ENCODE measurements at places on chromosomes 16 and 17. TPM values are rescaled to one million over a fixed set of nuclear protein-coding genes. Genes with fewer than 3 reads are reported as not detected.

The MT1F gene
- 0.34 TPM for total RNA-seq

DNA sequence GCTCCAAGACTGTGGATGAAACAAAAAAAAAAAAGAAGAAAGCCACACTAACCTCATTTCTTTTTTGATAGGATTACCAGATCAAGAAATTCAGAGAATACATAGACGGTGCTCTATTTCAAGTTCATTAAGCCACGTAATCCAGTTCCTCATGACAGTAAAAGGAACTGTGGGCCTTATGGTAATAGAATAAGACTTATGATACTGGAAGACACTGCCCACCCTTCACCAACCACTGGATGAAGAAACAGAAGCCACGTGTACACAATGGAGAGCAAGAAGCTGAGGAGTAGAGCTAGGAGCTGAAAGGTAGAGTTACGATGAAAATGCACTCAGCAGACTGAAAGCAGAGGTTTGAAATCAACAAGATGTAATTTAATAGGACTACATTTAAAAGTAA, 11.2 kb downstream of the NCBP3 start:
- no peak for DNase-seq

DNA sequence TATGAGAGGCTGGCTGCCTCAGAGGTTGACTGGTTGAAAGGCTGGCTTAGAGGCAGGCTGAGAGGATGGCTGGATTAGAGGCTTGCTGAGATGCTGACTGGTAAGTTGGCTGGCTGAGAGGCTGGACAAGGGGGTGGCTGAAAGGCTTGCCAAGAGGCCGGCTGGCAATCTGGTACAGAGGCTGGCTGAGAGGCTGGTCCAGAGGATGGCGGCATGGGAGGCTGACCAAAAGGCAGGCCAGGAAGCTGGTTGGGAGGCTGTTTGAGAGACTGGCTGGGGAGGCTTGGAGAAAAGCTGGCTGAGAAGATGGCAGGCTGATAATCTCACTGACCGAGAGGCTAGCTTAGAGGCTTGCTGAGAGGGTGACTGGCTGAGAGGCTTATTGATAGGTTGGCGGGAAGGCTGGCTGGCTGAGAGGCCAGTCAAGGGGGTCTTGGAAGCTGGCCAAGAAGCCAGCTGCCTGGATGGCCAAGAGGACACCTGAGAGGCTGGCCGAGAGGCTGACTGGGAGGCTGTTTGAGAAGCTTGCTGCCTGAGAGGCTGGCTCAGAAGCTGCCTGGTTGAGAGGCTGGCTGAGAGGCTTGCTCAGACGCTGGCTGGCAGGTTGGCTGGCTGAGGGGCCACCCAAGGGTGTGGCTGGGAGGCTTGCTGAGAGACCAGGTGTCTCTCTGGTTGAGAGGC, 34.2 kb upstream of the ACSM2B start:
- DNase-seq: no peak

DNA sequence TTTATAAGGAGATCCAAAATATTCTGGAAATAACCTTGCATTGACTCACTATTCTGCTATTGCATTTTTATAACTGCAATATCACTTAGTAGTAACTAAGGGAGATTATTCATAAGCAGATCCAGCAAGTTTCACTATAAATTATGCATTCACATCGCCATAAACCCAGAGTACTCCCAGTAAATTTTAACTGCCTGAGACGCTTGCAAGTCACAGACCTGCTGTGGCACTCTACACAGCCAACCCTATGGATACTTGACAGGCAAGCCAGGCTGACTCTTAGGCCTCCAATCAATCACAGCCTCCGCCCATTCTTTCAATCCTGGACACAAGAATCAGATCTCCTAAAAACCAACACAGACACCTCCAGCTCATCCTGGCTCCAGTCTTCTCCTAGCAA, 28.2 kb downstream of the USP31 start:
- DNase-seq: no peak

DNA sequence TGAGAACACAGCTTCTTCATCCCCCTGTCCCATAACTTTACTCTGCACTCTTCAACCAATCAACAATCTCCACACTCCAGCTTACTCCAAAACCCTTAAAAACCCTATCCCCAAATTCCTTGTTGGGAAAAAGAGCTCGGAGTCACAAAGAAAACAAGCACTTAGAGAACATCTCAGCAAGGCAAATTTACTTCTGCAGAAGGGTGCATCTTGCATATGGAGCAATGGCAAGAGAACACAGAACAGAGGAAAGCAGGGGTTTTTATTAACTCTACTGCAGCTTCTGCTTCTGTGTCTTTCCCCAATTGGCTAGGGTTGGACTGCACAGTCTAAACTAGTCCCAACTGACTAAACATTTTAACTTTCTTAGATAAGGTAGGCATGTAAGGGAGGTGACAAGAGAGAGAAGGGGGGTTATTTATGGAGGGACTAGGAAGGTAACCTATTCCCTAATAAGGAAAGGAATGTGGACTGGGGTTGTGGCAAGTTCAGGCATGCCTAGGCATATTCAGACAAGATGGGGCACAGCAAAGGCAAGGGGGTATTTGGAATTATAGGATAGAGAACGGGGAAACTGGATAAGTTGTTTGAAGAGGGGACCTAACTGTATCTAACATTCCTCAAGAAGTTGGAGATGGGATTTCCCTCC, 125.5 kb downstream of the CACNG3 start:
- no peak for DNase-seq

GRCh38 chr17:61201211-61201610, 198.4 kb upstream of the TBX2 start:
- no peak for DNase-seq
